ENCODE measurements at places on chromosomes 16 and 17.

DNA sequence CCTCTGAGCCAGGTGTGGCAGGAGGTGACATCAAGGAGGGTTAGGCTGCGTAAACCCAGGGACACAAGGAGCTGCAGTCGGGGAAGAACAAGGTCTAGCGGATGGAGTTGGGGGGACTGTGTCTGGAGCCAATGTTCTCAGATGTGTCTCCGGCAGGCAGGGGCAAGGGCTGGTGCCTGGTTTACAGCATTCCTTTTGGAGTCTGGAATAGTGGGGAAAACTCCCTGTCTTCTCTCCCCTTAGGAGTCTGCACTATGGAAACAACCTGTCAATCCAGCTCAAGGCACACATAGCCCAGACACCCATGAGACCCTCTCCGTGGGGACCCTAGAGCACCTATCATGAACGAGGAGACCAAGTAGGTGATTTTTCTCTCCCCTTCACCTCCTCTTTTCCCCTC lies 27.5 kb downstream of the NLRC5 start:
- no peak for DNase-seq

DNA sequence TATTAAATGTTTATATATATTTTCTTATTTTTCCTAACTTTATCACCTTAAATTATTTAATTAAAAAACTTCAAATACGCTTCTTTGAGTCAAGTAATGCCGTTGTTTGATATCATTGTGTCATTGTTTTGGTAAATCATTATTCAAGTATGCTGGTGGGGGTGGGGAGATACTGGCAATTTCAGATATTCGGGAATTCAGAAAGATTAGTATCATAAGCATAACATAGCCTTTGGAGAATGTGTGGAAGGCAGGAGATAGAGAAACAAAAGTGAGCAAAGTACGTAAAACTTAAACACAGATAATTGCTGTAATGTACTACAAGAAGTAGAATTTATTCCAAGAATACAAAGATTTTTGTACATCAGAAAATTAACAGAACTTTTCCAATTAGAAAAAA lies 49.8 kb downstream of the TANC2 start:
- no peak for DNase-seq

DNA sequence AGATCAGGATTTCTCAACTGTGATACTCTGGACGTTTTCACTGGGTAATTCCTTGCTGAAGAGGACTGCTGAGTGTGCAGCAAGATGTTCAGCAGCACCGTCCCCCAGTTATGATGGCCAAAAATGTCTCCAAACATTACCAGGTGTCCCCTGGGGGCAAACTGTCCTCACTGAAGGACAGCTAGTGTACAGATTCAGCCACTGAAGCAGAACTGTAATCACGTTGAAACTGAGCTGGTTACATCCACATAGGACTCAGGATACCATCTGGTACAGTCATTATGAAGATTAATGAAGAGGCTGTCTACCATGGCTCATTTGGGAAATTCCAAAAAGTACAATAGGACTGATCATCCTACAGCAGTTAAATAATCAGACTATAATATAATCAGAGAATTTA lies 43.3 kb upstream of the GINS3 start:
- DNase-seq = no peak

- DNase-seq = no peak
Measured at GRCh38 chr17:65355246-65355645, 206.2 kb downstream of the AXIN2 start.

GRCh38 chr17:61323003-61323908 lies 76.4 kb upstream of the TBX2 start:
- DNase-seq = peak; percentile 24

GRCh38 chr17:70520447-70520846 lies 351.1 kb downstream of the KCNJ2 start:
- DNase-seq = no peak

DNA sequence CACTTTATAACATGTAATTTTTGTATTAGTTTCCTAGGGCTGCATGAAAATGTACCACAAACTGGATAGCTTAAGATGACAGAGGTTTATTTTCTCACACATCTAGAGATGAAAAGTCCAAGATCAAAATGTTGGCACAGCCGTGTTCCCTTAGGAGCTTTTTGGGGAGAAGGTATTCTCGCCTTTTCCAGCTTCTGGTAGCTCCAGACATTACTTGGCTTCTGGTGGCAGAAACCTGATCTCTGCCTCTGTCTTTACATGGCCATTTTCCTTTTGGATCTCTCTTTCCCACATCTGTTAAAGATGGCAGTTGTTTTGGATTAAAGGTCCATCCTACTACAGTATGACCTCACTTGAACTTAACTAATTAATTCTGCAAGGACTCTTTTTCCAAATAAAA lies 885.7 kb upstream of the CDH8 start:
- no peak for DNase-seq

GRCh38 chr17:4182043-4182442 lies 39.0 kb downstream of the CYB5D2 start:
- DNase-seq = no peak

DNA sequence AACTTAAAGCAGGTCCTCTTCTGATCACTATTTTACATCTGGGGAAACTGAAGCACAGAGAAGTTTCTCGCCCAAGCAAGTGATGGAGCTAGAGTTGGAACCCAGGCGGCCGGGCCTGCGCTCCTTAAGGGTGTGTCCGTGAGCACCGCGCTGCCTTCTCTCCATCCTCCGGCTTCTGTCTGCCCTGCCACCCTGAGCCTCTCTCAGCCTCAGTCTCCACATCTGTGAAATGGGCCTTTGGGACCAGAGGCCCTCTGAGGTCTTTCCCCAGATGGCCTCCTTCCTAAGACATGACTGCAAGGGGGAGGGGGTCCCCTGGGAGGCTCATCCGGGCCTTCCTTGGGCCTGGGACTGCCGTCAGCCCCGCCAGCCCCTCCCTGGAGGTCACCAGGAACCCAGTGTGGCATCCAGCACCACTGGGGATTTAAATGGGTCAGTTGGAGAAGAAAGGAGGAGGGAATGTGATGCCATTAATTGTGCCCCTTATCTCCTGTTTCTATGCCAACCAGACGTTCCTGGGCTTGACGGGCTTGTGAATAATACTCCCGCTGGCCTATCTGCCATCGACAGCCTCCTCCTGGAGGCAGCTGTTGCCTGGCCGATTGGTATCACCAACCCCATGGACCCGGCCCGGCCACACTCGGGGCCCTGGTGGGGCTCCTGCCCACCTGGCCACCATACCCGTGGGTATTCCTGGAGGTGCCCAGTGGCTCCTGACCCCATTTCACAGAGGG lies 5.1 kb downstream of the ZFPM1 start:
- no peak for DNase-seq

DNA sequence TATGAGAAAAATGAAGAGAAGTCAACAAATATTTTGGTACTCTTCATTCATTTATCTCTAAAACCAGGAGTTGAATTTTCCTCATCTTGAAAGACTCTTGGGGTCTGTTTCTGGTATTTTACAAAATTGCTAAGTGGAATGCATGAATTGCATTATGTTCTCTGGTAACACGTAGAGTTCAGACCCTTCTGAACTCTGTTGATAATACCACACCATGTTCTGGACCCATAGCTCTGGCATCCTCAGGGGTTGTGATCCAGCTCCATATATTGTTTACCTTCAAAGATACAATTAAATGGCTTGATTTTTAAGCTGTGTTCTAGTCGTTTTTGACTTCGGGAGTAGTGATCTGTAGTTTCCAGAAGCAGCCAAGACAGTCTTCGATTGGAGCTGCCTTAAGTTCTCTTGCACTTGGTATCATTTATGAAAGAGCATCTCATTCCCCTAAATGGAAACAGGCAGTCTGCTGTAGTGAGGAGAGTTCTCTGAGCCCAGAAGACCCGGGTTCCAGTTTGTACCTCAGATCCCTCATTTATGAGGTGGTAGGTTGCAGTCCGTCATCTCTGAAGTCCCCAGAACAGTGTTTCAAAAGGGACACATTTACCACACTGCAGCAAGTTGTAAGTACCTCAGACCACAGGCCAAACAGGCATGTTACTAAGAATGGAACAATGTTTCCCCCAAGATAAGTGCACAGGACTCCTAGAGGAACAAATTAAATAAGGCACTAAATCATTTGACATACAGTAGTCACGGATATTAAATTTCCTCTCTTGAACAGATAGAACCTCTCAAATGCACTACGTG lies 9.6 kb downstream of the PSMD7 start:
- no peak for DNase-seq

- DNase-seq = no peak
Measured at GRCh38 chr17:57561072-57561861, 183.8 kb downstream of the CCDC182 start.

- DNase-seq = no peak
Measured at GRCh38 chr17:18267927-18268711, 7.7 kb downstream of the MIEF2 start.

DNA sequence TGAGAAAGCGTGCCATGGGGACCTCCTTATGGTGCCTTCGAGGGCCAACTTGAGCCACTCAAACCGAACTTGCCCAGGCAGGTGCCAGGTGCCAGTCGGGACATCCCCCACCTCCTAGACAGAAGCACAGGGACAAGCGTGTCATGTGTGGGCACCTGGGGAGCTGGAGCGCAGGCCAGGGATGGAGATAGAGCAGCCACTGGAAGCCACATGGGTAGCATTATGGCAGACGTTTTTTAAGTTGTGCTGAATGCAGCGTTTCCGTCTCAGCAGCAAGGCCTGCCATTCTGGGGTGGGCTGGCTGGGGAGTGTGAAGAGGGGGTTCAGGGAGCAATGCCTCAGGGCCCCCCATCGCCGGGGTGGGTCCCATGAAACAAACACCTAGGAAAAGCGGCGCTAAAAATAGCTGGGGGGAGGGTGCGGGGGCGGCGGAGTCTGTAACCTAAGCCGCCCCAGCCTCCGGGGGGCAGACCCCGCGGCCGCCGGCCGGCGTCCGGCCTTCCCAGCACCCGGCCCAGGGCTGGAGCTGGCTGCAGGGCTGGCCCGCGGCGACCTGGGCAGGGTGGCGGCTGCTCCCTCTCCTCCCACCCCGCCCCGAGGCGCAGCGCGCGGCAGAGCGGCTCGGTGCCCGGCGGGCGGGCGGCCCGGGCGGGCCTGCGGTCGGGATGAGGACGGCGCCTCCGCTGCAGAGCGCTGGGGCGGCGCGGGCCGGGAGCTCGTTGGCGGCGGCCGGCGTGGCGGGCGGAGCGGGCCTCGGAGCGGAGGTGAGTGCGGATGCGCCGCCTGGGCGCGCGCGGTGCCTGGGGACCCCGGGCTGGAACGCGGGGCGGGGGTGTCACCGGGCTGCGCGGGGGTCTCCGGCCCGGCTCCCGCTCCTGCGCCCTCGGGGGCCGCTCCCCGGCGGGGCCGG lies at the start of gene ZNF469:
Gene ZNF469, plus strand, starts transcription at position 469 of the 910 bp plus-strand sequence. CDS start 44,512 bp downstream, outside the sequence.
- peak; percentile 13 for DNase-seq

DNA sequence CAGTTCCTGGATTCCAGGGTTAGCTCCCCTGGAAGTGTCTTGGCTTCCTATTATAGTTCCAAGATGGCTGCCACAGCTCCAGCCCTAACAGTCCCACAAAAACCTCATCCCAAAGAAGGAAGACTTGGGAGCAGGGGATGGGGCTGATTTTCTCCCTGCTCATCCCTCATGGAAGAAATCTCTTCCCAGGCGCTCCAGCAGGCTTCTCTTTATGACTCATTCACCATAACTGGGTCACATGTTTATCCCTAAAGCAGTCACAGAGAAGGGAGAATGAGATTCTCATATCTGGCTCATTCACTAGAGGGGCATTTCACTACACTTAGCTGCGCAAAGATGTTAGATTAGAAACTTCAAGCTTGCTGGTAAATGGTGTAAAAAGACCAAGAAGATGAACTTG lies 206.5 kb upstream of the IRX3 start:
- DNase-seq = no peak

DNA sequence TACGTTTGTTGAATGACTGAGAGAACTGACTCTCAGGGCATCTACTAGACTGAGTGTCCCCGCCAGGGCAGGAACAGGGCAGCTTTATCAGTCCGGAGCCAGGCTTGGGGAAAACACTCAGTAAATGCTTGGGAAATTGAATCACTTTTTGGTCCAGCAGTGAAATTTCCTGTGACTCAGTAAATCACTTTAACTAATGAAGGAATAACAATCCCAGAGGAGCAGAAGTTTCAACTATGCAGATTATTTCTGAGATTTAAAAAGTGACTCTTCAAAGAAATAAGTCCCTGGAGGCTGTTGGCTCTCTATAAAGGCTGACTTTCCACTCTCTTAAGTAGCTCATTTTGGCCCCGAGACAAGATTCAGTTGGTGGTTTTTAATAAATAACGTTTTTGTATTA lies 101.8 kb downstream of the FOXL1 start:
- DNase-seq = no peak

DNA sequence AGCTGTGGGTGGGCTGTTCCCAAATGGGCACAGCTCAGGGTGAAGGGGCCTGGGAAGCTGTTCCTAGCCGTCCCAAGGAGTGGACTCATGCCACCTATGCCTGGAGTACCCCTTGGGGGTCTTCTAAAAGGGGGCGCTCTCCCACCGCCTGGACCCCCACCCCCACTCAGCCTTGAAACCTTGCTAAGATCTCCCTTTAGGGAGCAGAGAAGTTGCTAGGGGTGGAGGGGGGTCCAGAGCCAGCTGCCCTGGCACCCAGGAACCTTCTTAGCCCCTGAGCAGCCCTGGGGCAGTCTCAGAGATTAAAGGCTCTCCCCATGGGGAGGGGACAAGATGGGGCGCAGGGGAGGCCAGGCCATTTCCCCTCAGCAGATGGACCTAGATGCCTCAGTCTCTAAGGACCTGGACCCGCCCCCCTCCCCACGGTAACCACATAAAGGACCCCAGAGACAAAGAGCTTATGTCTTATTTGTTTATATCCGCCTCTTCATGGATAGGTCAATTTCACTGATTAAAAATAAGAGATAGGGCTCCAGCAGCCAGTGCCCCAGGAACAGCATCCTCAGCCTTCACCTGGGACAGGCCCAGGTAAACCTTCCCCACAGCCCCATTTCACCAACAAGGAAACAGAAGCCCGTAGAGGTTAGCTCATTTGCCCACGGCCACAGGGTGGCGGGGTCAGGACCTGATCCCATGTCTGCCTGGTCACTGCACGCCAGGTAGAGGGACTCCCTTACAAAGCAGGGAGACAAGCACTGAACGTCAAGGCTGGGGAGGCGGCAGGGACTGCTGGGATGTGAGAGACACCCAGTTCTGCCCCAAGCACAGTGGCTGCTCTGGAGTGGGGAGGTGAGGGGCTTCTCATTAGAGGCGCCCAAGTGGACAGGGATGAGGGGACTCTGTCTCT lies 3.4 kb downstream of the MTSS2 start:
- DNase-seq = no peak

DNA sequence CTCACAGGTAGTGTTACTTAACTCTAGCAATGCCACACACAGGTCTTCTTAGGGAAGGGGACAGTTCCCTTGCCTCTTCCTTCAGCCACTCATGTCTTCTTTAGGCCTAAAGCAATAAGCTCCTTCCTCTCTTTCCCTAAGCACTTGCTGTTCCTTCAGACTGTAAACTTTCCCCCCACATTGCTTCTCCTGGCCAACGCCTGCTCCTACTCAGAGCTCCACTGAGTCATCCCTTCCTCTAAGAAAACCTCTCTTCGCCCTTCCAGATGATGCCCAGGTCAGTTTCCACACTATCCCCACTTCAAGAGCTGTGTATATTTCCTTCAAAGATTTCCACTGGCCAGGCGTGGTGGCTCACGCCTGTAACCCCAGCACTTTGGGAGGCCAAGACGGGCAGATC lies 12.5 kb upstream of the EPOP start:
- no peak for DNase-seq
